HFFc6 (cell line): ENCODE measurements at places on chromosomes 6 and 20.

- no peak overlapping the region for H3K27ac ChIP-seq
- H3K4me1 ChIP-seq: no peaks in the 10 kb centered on the region
- H3K36me3 ChIP-seq: no peaks in the 10 kb centered on the region
- peaks cover 14% of the 10 kb centered on the region for H3K27me3 ChIP-seq
- no peak overlapping the region for H3K4me3 ChIP-seq
These were observed 28.3 kb upstream of the AFDN start for GRCh38 chr6:167798453-167798852.

DNA sequence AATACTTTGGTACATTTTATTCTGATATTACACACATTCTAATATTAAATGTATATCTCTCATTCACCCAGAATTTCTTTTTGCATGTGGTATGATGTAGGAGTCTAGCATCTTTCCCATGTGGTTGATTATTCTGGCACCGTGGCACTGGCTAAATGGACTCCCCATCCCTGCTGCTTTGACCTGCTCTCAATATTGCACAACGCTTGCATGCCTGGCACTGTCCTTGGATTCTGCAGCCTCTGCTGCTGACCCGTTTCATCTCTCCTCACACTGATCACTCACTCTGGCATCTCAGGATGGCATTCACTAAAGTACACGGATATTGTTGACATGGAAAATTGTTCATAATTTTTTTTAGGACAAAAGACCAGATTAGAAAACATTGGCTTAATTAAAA lies 11.5 kb upstream of the DACT2 start:
- H3K36me3 ChIP-seq: peaks cover 6% of the 10 kb centered on the region
- H3K27ac ChIP-seq: no peak overlapping the region
- H3K4me3 ChIP-seq: no peak overlapping the region
- no peak for DNase-seq
- H3K27me3 ChIP-seq: peaks cover 2% of the 10 kb centered on the region; the same call in 1 of the 2 replicates

DNA sequence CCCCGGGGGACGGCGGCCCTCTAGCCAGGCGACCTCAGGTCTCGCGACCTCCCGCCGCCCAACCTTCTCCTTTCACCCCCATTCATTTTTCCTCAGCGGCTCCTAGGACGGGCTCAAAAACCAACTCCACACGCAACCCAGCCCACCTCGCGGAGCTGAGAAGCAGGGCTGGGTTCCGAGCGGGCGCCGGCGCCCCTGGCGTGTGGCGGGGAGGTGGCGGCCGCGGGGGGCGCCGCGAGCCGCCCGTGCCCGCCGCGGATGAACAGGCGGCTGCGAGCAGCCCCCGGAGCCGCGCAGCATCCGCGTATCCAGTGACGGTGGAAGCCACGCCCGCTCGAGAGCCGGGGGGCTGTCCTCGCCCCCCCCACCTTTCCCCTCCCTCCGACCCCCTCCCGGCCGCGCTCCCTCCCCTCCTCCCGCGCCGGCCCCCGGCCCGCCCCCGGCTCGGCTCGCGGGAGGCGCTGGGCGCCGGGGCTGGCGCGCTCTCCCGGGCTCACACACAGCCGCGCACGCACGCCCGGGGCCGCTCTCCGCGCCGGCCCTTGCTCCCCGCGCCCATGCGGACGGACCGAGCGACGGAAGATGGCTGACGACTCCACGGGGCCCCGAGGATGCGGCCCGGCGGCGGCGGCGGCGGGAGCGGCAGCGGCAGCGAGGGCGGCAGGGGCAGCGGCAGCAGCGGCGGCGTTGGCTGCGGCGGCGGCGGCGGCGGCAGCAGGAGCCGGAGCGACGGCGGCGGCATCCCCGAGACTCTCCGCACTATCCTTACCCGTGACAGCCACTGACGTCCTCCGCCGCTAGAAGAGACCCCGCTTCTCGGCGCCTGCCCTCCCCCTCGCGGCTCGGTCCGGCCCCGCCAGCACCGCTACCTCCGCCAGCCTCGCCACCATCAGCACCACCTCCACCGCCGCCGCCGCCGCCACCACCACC lies at the start of gene SOBP:
Gene SOBP (plus strand): TSS at position 482 of the 930 bp plus-strand sequence. CDS start 500 bp downstream, outside the sequence.
- H3K4me3 ChIP-seq: peak within 1 kb of the TSS; percentile 88
- DNase-seq: no peak
- peaks cover 39% of the 10 kb centered on the region for H3K27me3 ChIP-seq

DNA sequence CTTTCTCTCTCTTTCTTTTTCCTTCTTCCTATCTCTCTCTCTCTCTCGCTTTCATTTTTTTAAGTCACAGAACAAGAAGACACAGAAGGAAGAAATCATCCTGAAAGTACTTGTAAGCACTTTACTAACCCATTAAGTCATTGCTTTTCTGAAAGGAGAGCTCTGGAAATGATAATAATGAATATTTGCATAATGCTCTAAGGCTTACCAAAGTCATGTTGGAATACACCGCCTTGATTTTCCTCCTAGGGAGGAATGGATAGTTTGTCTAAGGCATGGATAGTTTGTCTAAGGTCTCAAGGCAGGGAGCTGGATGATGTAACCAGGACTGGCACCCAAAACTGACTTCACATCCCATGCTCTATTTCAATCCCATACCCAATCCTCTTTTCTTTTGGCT lies 12.9 kb upstream of the CTCFL start:
- DNase-seq: no peak
- H3K36me3 ChIP-seq: no peaks in the 10 kb centered on the region
- no peak overlapping the region for H3K27ac ChIP-seq
- no peaks in the 10 kb centered on the region for H3K4me1 ChIP-seq

DNA sequence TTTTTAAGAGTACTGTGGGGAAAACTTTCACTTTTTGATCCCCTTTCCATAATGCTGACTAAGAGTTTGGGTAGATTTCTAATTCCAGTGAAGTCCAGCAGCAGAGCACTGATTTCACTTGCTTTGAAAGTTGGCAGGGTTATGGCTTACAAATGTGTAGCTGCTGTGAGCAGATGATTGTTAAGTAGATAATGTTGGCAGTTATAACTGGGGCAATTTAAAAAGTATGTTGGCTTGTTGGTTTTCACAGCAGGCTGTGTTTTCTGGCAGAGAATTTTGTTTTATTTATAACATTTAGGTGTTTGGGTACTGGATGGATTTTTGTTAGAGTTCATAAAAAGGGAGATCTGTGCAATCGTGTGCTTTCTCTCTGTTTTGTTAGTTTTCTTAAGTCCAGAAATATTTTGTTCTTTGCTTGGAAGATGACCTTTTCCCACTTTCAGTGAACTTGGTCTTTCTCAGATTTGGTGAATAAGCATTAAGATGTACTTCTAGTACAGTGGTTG lies 31.4 kb downstream of the AFDN start:
- H3K36me3 ChIP-seq: no peaks in the 10 kb centered on the region
- DNase-seq: peak; percentile 47
- peaks cover 42% of the 10 kb centered on the region for H3K4me1 ChIP-seq
- H3K4me3 ChIP-seq: peak overlapping the region; percentile 28

- peaks cover 44% of the 10 kb centered on the region for H3K4me1 ChIP-seq
- no peak overlapping the region for H3K27ac ChIP-seq
- no peaks in the 10 kb centered on the region for H3K36me3 ChIP-seq
- DNase-seq: no peak
- no peak overlapping the region for H3K4me3 ChIP-seq
These were observed 34.0 kb upstream of the THBS2 start for GRCh38 chr6:169287675-169288074.

DNA sequence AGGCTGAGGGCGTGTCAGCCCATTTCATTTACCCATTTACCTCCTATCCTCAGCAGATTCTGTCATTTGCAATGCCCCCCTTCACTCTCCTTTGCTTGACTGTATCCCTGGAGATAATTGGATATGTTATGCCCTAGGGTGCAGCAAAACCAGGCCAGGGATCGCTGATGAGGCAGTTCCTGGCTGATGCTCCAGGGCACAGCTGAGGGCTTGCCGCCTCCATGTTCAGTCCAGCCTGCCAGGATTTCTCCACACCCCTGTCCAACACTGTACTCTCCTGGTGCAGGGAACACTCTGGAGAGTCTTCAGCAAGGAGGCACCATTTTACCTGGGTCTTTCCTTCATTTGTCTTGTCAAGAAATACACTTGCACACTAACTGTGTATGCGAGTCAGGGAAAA lies 532.1 kb upstream of the CHD6 start:
- no peak for DNase-seq
- no peaks in the 10 kb centered on the region; the same call in 1 of the 2 replicates for H3K27me3 ChIP-seq
- no peak overlapping the region for H3K4me3 ChIP-seq
- H3K4me1 ChIP-seq: no peaks in the 10 kb centered on the region
- H3K36me3 ChIP-seq: no peaks in the 10 kb centered on the region; the same call in 1 of the 2 replicates
- H3K27ac ChIP-seq: no peak overlapping the region

- no peaks in the 10 kb centered on the region for H3K36me3 ChIP-seq
- H3K4me1 ChIP-seq: peaks cover 40% of the 10 kb centered on the region
- H3K27ac ChIP-seq: peak overlapping the region; percentile 52
- H3K27me3 ChIP-seq: no peaks in the 10 kb centered on the region; the same call in none of the 2 replicates
These were observed 25.3 kb upstream of the CCND3 start for GRCh38 chr6:41966961-41967311.

DNA sequence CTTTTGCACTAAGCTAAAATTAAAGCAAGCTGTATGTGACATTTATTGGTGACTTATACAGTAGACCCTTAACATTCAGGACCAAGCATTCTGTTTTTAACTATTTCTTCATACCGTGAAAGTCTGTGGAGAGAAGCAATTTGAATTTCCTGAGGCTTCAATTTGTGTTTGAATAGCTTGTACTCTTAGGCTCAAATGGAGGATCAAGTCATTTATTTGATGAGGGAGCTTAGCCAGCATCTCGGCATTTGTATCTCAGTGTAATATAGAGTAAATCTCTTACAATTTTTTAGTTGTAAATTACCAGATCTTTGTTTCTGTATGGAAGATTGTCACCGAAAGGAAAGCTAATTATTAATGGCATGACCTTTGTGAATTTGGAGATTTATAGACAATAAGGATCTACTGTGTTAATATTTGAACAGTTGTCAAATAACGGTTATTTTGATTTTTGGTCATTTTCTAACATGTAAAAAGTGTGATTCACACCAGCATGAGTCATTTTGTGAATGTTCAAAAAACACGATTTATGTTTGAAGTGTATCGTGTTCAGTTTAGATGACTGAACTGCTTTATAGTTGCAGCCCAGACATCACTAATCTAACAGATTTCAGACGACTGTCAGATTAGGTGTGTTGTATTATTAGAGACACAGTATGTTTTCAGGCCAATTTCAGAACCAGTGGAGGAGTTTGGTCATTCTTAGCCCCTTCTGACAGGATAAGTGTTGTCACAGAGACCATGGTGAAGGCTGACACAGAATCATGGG lies 332.9 kb downstream of the CDKAL1 start:
- H3K27me3 ChIP-seq: no peaks in the 10 kb centered on the region
- no peak overlapping the region; the same call in 1 of the 2 replicates for H3K27ac ChIP-seq
- H3K4me3 ChIP-seq: no peak overlapping the region
- H3K36me3 ChIP-seq: no peaks in the 10 kb centered on the region

DNA sequence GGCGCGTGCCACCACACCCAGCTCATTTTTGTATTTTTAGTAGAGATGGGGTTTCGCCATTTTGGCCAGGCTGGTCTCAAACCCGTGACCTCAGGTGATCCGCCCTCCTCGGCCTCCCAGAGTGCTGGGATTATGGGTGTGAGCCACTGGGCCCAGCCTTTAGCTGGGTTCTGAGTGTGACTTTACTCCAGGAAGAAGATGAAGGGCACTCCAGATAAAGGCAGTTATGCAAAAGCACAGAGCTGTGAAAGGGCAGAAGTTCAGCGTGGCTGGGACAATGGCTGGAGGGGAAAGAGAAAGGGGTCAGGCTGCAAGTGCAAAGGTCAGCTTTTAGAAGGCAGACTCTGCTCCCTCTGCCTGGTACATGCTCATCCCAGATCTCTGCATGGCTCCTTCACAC lies 39.7 kb downstream of the MAP3K5 start:
- no peak for DNase-seq
- H3K27ac ChIP-seq: no peak overlapping the region
- H3K4me1 ChIP-seq: peaks cover 31% of the 10 kb centered on the region
- peaks cover 1% of the 10 kb centered on the region; the same call in 1 of the 2 replicates for H3K27me3 ChIP-seq

DNA sequence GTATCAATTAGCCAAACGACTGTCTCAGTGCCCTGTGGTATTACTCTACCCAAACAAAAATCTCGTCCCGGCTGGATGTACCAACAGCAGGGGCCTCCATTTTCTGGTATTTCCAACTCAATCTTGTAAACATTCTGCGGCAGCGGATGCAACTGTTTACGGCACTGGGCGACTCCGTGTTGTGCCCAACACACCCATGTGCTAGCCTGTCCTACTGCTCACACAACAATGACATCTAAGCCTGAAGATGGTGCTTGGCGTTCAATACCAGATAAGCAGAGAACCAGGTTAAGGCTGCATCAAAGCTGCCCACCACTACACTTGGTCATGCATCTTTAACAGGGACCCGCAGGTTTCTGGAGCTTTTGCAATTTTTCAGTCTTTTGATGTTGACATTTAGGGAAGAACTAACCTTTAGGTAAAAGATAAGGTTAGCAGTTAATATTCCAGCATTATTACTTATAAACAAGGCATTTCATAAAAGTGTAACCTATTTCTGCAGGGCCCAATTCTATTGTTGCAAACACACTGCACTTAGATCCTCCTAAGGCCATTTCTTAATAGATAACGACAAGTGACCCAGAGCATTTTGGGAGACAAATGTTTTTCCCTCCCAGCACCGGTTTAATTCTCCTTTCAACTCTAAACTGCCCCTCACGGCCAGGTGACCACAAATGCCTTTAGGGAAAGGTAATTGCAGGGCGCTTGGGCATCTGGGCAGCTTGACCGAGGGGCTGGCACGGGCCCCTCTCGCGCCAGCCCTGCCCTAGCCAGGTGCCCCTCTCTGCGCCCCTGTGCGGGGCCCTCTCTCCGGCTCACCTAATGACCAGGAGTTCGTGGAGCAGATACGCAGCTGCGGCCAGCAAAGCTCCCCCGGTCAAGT lies 945 bp downstream of the FAXC start:
- no peak for DNase-seq
- peaks cover 19% of the 10 kb centered on the region for H3K4me1 ChIP-seq
- no peak overlapping the region for H3K27ac ChIP-seq
- H3K36me3 ChIP-seq: no peaks in the 10 kb centered on the region
- H3K4me3 ChIP-seq: peak overlapping the region; percentile 83
- peaks cover 6% of the 10 kb centered on the region for H3K27me3 ChIP-seq

GRCh38 chr6:113594726-113595125 lies 262.4 kb upstream of the MARCKS start:
- H3K27ac ChIP-seq: no peak overlapping the region
- no peaks in the 10 kb centered on the region for H3K36me3 ChIP-seq
- no peak overlapping the region for H3K4me3 ChIP-seq
- H3K4me1 ChIP-seq: peaks cover 19% of the 10 kb centered on the region

DNA sequence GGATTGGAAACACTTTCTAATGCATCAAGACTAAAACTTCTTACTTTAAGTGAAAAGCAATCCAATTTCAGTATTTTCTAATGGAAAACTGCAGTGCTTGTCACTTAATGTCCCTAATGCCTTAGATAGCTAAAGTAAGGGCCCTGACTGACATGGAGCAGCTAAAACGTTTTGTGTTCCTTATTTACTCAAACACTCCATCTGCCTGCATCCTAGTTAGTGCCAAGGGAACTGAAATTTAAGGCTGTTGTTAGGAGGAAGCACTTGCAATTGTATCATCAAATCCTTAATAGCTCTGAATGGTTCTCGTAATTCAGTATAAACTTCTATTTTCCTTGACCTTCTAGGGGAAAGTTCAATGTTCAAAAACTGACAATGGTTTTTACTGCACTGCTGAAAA lies 127.4 kb downstream of the GJA10 start:
- H3K36me3 ChIP-seq: no peaks in the 10 kb centered on the region
- no peak overlapping the region for H3K27ac ChIP-seq
- peaks cover 13% of the 10 kb centered on the region; the same call in 1 of the 2 replicates for H3K4me1 ChIP-seq
- H3K27me3 ChIP-seq: peaks cover 3% of the 10 kb centered on the region
